ENCODE measurements at places on chromosomes 4 and X.

- DNase-seq, result no peak
Measured at GRCh38 chr4:3313139-3313538, 20.3 kb downstream of the RGS12 start.

DNA sequence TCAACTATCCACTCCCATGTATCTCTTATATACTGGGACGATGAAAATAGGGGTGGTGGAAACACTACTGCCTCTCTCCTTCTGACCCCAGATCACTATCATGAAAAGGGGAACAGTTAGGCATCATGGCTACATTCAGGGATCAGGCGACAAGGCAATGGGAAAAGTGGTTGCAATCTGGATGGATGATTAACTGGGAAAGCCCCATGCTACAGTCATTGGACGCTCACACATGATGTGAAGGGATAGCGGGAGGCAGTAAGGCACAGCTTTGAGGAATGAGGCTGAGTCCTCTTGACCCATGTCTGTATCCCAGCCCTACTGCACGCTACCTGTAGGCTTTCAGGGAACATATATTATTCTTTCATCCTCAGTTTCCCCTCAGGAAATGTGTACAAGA lies 10.2 kb downstream of the GASK1B start:
- no peak for DNase-seq

DNA sequence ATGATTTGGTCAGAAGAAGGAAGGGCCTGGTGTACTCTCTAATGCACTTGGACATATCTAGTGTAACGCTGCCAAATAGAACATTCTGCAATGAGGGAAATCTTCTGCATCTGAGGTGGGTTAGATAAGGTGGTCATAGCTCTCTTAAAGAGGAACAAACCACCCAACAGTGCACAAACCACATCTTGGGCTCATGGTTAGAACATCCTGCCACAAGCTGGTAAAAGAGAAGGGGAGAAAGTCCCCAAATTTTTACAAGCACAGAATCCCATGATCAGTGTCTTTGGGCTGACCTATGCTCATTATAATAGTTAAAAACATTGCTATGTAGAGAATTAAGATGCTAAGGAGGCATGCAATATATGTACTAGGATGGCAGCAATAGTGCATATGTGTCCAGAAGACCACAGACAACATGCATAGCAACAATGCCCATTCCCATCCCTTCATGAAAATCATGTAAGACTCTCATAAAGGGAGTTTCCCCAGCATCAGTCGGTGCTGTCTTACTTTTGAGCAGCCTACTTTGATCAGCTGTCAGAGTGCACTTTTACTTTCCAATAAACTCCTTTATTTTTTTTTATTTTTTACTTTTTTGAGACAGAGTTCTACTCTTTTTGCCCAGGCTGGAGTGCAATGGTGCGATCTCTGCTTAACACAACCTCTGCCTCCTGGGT lies 99.7 kb upstream of the SLC7A11 start:
- no peak for DNase-seq

- peak; percentile 74 for DNase-seq
Measured at GRCh38 chr4:86895692-86896488, 3.7 kb upstream of the C4orf36 start.

- no peak for DNase-seq
Measured at GRCh38 chr4:67632492-67632891, 68.5 kb downstream of the UBA6 start.

- DNase-seq, result no peak
Measured at GRCh38 chrX:74080165-74080564, 223.8 kb upstream of the ZCCHC13 start.

- no peak for DNase-seq
Measured at GRCh38 chrX:46959985-46960700, 47.9 kb downstream of the JADE3 start.

GRCh38 chrX:49988143-49988542 lies 65.7 kb downstream of the CLCN5 start:
- DNase-seq, result no peak

GRCh38 chr4:5651089-5651488 lies 57.3 kb downstream of the EVC2 start:
- DNase-seq, result no peak

DNA sequence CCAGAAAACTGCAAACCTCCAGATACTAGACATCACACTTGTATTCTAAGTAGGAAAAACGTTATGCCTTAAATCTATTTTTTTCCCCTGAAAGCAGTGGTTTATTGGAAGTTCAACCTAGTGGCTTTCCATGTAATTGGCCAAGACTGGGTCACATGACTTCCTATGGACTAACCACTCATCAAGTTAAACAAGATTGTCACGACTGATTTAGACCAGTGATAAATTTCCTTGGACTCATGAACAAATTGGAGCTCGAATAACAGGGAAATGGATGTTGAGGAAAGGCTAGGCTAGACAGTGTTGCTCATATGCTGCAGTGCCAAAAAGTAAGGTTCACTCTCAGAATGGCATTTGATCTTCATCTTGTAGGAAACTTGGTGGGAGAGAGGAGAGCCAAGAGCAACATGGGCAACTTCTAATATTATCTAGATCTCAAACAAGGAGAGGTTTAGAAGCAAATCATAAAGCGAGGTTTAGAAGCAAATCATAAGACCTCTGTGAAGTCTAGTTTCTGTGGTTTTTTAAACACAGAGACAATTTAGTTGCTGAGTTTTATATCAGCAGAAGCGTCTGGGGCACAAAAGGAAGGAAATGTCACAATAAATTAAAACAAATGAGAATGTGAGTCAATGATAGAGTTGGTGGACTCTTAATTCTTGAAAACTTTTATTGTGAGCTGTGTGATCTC lies 165.6 kb upstream of the BOD1L1 start:
- DNase-seq, result no peak

DNA sequence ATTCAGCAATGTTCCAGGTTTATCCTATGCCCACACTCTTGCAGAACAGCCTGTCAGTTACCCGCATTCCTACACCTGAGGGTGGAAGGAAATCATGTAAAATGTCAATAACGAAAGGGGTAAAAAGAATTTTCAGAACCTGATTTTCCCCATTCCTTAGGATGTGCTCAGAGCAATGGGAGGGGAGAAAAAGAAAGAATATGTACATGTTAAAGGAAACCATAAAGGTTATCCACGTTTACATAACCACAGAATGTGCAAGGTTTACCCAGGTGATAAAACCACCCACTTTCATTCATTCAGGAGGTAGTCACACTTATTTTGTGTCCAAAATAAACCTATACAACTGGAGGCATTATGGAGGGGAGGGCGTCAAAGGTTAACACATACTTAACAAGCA lies 335.5 kb downstream of the ZNF674 start:
- peak; percentile 12 for DNase-seq

- no peak for DNase-seq
Measured at GRCh38 chrX:69844636-69845035, 205.1 kb downstream of the AWAT2 start.

GRCh38 chr4:138494116-138494515 lies 252.0 kb upstream of the SLC7A11 start:
- DNase-seq, result no peak

GRCh38 chrX:120774606-120775005 lies 101.1 kb downstream of the CT47B1 start:
- DNase-seq, result no peak

DNA sequence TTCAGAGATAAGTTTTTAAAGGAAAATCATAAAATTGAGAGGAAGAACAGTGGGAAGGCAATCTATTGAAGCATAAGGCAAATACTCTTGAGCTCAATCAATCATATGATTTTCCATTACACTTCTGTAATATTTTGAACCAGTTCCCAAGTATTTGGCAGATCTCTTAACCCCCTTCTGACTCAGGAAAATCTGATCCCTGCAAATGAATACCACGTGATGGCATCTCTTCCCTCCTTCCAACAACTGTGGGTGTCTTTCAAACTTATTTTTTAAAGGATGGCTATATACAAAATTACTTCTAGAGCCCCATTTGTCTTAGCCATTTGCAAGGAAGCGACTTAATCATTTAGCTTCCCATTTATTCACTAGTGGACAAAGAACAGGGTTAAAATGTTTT lies 41.9 kb downstream of the AMOT start:
- DNase-seq, result no peak

DNA sequence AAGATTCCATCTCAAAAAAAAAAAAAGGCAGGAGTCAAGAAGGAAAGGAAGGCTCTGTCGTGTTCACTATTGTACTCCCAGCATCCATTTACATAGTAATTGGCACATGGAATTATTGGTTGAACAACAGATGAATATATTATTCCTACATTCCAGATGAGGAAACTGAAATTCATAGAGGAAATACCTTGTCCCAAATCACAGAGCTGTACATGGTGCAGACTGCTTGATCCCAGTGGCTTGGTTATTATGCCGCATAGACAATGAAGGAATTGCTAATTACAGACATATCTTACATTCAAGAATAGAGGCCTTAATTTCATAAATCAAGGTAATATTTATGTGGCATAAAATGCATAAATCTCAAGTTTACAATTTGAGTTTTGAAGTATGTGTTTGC lies 63.6 kb downstream of the LDB2 start:
- DNase-seq, result no peak

- DNase-seq, result peak; percentile 87
Measured at GRCh38 chrX:49053223-49054072, 5.4 kb upstream of the CCDC120 start.

- peak; percentile 1 for DNase-seq
Measured at GRCh38 chrX:74262452-74263209, 41.3 kb upstream of the ZCCHC13 start.

DNA sequence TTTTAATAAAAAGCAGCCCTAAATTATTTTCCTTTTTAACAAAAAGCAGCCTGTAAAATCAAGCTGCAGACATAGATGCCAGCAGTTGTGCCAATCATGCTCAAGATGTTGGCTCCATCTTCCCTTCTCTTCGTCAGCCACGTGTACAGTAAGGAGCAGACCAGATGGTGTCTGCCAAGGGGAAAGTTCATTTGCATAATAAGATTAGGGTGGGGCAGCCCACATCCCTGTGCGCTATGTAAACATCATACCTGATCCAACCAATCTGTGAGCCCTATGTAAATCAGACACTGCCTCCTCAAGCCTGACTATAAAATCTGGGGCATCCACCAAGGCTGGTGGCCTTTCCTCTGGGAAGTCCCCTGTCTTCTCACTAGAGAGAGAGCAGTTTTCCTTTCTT lies 23.1 kb upstream of the C1GALT1C1 start:
- DNase-seq, result peak; percentile 85

DNA sequence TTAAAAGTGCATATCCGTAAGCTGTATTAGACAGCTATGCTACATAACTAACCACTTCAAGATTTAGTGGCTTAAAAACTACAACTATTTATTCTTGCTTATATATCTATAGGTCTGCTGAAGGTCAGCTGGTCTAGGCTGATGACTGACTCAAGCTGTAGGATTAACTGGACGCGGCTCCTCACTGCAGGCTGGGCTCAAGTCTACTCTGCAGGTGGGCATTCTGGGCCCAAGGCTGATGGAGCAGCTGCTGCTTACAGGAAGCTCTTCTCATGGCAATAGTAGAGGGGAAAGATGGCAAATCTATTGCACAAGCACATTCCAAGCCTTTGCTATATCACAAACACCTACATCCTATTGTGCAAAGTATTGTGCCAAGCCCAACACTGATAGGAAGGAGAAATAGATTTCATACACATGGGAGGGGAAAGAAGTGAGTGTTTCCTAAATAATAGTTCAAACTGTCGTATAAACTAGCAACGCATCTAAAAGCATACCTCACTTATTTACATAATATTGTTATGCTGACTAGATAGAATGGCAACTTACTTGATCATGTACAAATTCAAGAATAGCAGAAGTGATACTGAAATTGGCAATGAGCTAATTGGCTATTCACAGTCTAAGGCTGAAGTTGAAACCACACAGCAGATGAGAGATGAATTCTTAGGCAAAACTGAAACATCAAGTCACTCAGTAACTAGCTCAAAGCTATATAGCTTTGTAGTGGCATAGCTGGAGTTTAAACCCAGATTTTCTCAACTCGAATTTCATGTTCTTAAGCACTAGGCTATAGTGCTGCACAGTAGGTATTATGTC lies 263.8 kb downstream of the NKX6-1 start:
- no peak for DNase-seq

- no peak for DNase-seq
Measured at GRCh38 chrX:132837126-132837525, 121.3 kb downstream of the HS6ST2 start.

GRCh38 chr4:151034829-151035228 lies 19.7 kb upstream of the LRBA start:
- peak; percentile 28 for DNase-seq

GRCh38 chr4:66489783-66490452 lies 819.6 kb upstream of the EPHA5 start:
- no peak for DNase-seq

DNA sequence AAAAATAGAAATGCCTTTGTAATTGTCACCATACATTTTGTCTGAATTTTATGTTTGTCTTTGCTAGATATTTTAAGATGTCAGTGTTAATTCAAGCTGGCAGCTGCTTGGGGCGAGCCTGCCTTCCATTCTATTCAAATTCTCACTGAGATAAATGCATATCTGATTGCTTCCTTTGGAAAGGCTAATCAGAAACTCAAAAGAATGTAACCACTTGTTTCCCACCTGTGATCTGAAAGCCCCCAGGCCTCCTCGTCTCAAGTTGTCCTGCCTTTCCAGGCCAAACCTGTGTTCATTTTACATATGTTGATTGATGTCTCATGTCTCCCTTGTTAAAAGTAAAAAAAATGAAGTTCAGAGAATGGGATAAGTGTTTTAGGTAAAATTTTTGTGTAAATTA lies 318.7 kb upstream of the TECRL start:
- DNase-seq, result no peak

- no peak for DNase-seq
Measured at GRCh38 chr4:181970366-181970765, 272.8 kb upstream of the TENM3 start.

GRCh38 chr4:138405466-138405891 lies 163.3 kb upstream of the SLC7A11 start:
- DNase-seq, result no peak

GRCh38 chr4:19177616-19178015 lies 1074.1 kb upstream of the SLIT2 start:
- DNase-seq, result no peak

GRCh38 chr4:52833941-52834525 lies 28.1 kb upstream of the RASL11B start:
- no peak for DNase-seq

- DNase-seq, result no peak
Measured at GRCh38 chr4:7610022-7610670, 175.4 kb upstream of the PSAPL1 start.

GRCh38 chrX:143017272-143017671 lies 8.5 kb upstream of the SPANXN4 start:
- no peak for DNase-seq

DNA sequence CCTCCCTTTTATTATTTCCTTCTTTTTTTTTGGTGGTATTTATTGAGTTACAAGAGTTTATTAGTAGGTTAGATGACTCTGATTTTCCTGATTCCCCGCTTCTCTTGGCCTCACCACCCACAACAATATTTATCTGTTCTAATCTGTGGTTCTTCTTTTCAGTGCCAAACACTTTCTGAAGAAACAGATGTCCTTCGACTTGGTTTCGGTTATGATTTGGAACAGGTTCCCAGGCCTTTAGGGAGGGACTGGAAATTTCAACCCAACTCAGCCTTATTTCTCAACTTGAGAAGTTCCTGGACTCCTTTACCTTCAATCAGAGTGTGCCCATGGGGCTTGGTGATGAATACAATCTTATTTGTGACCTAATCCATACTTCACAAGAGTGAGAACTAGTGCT lies 108.1 kb downstream of the UCHL1 start:
- no peak for DNase-seq
